ENCODE measurements at places on chromosomes 2 and 18.
A peak's percentile ranks its signal among the peaks of the same experiment; 100 is the strongest.

DNA sequence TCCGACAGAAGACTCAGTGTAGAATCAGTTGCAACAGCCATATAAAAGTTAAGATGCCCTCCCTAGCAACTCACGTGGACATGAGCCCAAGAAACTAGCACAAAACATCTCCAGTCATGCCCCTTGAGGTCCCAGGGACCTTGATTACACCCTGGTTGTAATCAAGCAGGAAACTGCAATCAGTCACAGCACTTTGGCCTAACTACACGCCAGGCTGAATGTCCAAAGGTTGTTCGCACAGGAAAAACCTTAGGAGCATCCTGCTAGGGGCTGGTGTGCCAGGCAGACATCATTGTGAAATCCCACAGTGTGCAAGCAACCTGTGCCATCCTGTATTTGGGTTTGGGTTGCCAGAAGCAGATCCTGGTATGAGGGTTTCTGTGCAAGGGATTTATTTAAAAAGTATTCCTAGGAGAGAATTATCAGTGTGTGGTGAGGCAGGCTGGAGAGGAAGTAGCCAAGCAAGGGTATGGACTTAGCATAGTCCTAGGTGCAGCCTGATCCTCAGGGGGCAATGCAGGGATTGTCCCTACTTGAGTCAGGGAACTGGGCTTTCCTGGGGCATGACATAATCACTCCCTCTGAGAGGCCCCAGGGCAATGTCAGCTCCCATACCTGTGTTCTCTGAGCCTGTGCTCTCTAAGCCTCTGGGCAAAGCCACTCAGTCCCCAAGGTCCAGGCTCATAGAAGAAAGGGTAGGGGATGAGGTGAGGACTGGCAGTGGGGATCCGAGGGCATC is 17.8 kb upstream of the SULT1C2 start:
- no peak for DNase-seq

DNA sequence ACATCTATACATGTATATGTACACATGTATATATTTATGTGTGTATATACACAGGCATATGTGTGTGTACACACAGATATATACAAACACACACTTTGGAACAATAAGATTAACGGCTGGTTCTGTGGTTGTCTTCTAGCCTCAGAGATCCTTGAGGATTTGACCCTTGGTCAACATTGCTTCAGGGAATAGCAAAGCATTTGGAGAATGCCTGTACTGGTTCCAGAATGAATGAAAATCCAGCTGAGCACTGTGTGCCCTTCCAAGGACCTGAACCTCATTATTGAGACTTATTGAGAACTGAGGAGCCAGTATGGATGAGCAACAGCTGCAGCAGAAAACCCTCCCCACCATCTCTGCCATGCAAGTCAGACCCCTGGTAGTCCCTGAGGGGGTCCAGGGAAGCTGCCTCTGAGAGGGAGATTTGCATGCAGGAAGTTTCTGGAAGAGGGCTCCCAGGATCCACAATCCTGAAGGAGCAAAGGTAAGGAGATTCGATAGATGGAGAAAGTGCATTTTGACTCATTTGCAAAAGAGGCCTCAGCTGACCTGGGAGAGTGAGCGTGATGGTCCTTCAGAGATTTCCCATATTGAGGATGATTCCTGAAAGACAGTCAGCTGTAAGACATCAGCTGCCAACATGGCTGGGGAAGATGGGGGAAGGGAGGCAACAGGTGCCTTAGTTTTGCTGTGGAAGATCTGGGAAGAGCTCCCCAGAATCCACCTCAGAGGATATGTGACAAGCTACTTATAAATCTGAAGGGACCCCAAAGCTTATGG is 166.6 kb upstream of the NCKAP5 start:
- DNase-seq, result peak; percentile 39

- DNase-seq, result peak; percentile 38
Observed at GRCh38 chr18:22228976-22229375, 59.6 kb downstream of the GATA6 start.

DNA sequence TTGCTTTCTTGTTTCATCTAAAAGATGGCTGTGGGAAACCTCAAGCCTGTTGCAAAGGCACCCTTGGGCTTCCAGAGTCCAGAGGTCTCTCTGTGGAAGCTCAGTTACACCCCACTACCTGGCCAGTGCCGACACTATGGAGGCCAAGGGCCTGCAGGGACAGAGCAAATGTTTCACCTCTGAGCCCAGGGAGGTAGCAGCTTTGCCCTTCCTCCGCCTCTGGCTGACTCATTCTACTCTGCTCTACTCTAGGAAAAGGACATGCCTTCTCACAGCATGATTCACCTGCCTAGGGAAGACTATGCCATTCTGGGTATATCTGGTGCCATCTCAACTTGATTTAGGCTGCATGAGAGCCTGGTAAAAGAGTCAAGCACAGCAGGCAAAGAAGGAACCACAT is 12.2 kb downstream of the MYOM1 start:
- DNase-seq, result peak; percentile 25

DNA sequence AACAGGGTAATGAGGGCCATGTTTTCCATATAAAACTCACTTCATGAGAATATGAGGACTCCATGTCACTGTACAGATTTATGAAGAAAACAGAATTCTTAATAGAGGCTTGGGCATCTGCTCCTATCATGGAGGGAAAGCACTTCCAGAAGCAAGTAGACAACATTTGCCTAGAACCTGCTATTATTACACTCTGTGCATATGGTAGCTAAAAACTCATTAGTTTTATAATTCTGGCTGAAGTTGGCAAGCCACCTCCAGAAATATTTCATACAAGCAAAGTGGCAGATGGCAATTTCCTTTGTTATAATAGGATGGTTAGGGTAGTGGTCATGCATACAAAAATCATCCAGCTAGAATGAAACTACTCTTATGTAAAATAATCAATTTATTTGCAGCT is 65.8 kb upstream of the TLK1 start:
- no peak for DNase-seq

- no peak for DNase-seq
Observed at GRCh38 chr2:208248601-208249000, 6.3 kb downstream of the IDH1 start.
